ENCODE measurements at places on chromosomes 4 and X.

DNA sequence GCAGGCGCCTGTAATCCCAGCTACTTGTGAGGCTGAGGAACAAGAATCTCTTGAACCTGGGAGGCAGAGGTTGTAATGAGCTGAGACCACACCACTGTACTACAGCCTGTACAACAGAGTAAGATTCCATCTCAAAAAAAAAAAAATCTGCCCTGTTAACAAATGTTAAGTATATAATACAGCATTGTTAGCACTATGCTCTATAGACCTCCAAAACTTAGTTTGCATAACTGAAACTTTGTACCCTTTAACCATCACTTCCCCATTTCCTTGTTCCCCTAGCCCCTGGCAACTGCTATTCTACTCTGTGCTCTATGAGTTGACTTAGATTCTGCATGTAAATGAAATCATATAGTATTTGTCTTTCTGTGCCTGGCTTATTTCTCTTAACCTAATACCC, 76.7 kb downstream of the TAB3 start:
- DNase-seq: no peak

DNA sequence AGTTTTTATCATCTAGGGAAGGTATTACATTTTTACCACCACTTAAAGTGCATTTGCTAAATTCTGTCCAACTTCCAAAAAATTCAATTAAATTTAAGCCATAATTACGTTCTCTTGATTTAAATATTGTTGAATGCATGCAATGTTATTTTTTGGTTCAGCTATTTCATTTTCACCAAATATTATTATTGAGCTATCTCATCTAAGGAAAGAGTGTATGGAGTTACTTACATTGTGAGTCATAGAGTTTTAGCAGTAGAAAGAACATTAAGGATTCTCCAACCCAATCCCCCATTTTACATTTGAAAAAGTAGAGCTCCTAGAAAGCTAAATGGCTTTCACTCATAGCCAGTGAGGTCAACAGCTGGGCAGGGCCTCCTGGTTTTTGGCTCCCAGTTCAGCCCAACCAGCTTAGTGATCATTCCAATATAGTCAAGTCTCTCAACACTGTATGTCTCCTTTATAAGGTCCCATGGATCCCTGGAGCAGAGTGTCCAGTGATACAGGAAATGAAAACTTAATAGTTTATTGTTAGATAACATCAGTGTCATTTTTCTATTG, 60.5 kb downstream of the NDNF start:
- no peak for DNase-seq

DNA sequence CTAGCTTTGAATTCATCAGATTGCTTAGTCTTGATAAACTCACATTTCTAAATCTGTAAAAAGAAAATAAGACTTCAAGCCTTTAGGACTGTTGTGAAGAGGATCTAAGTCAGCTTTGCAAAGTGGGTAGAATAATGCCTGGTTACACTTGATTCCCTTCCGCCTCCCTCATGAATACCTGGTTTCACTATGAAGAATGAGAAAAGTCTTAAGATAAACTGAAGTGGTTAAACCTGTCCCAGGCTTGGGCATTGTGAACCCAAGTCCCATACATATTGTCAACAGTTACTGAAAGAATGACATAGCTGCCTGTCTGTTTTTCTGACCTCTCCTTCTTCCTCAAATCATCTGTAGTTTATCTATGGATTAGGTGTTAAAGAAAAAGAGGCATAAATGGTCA, 16.7 kb upstream of the GBA3 start:
- DNase-seq: no peak

DNA sequence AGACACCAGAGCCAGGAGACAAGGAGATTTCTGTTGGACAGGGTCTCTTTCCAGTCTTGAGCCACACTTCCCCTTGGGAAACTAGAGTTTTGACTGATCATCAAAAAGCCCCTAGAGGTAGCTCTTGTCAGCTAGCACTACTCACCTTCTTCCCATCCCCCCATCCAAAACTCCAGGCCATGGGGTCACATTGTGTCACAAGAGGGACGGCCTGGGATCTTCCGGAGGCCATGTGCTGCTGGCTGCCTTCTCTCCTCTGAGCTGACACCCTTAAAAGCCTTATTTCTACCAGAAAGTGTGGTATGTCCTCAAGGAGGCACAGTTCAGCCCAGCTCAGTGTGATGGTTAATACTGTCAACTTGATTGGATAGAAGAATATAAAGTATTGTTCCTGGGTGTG, 7.8 kb downstream of the PNMA3 start:
- no peak for DNase-seq

- no peak for DNase-seq
These were observed 39.8 kb downstream of the SNCA start for GRCh38 chr4:89797117-89797516.

DNA sequence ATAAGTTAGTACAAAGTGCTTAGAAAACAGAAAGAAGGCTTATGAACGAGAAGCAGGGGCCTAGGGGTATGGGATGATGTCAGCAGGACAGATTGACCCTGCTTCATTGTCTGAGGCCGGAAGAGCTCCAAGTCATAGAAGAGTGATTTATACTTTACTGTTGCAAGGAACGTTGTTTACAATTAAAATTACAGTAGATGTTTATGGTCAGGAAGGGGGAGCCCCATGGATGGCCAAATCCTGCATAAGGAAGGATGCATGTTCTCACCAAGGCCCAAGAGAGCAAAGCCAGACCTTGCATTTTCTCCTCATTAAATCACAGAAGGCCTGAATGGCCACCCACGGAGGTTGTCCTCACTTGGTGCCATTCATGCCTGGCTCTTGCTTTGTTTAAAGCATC, 115.3 kb downstream of the LDB2 start:
- no peak for DNase-seq

- no peak for DNase-seq
These were observed 200.0 kb downstream of the PPP1R2C start for GRCh38 chrX:42577936-42578470.

DNA sequence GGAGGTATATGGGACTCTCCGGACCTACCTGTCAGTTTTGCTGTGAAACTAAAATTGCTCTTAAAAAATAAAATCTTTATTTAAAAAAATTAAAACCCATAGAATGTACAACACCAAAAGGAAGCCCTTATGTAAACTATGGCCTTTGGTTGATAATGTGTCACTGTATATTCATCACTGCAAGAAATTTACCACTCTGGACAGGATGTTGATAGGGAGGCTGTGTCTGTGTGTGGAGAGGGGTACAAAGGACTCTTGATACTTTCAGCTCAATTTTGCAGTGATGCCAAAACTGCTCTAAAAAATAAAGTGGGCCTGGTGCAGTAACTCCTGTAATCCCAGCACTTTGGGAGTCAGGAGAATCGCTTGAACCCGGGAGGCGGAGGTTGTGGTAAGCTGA, 2.9 kb upstream of the ZMYM3 start:
- DNase-seq: no peak

- no peak for DNase-seq
These were observed 211.5 kb upstream of the NR3C2 start for GRCh38 chr4:148653681-148654080.

GRCh38 chrX:135741192-135741715, 26.7 kb downstream of the CT45A3 start:
- DNase-seq: no peak

GRCh38 chr4:53128706-53129357, 237.0 kb downstream of the SCFD2 start:
- no peak for DNase-seq

- no peak for DNase-seq
These were observed 127.8 kb upstream of the TBL1X start for GRCh38 chrX:9337046-9337445.

- no peak for DNase-seq
These were observed 323.0 kb downstream of the HS3ST1 start for GRCh38 chr4:11105715-11106114.

- no peak for DNase-seq
These were observed 8.2 kb upstream of the ZRSR2 start for GRCh38 chrX:15781961-15782699.

DNA sequence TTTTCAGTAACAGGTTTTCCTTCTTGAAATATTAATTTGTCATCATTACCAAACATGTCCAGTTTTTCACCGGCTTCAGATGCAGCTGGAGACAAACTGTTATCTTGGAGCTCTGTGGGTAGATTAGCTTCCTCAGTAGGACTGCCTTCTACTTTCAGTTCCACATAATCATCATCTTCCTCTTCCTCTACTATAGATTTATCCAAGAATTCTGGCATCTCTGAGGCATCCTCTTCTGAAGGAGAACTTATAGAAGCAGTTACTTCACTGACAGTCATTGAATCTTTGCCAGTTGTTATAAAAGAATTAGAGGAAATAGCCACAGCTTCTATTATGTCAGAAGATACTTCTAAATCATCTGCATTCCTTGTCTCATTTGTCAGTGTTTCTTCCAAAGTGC, 162.9 kb downstream of the LRBA start:
- no peak for DNase-seq
